Liver (tissue), 10 donors: ENCODE measurements at places on chromosomes 5 and 9. TPM values are rescaled to one million over a fixed set of nuclear protein-coding genes. Genes with fewer than 3 reads are reported as not detected.

The PDE8B gene
- total RNA-seq: 0.59 TPM

The SPINK7 gene
- not detected for total RNA-seq

The LHX3 gene
- not detected for total RNA-seq

The PCDHB2 gene
- total RNA-seq: 0.09 TPM

The ANKRD18A gene
- 0.23 TPM for total RNA-seq

The GABRB2 gene
- total RNA-seq: 0.08 TPM

The SH3PXD2B gene
- total RNA-seq: 3.3 TPM

- DNase-seq: no peak
Measured at GRCh38 chr9:1794547-1795270, 220.4 kb upstream of the SMARCA2 start.

- DNase-seq: no peak
Measured at GRCh38 chr9:35697486-35697885, 7.8 kb upstream of the TPM2 start.

DNA sequence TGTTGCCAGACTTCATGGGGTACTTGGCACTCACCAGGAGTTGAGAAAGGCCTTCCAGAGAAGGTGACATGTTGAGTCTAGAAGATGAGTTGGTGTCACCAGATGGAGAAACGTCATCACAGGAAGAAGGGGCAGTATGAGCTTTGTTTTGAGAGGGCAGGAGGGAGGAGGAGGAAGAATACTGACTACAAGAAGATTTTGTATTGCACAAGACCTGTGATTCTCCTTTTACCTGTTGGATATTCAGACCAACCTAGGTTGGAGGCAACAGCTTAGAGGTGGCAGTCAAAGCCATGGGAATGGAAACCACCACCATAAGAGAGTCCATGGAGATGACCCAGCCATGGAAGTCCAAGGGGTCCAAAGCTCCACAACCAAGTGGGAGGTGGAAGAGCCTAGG lies 154.2 kb downstream of the TSSK1B start:
- DNase-seq: no peak

DNA sequence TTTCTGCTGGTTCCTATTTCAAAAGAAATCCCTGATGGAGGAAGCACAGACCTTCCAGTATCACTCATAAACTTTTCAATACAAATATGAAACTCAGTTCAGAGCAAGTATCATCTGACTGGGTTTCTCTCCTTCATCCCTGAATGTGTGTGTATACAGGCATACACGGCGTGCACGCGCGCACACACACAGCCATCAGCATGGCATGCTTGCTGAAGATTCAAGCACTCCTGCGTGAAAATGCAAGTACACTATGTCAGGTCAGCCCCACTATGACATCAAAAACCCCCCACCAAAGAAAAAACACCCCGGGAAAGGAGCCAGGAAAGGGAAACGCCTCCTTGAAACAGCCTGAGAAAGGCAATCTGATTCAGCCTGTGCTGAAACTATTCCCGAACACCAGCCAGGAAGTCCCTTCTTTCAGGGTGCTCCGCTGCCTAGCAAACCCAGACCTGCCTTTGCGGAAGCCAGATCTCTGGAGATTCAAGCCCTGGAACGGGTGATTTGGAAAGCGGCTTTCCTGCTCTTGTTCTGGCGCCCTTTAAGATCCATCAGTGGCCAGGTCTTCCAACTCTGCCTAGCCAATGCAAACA lies 831 bp downstream of the KLHL3 start:
- DNase-seq: no peak

GRCh38 chr9:134055981-134056461 lies 11.8 kb downstream of the BRD3 start:
- no peak for DNase-seq

- DNase-seq: no peak
Measured at GRCh38 chr9:90805006-90805996, 3.7 kb downstream of the SYK start.

- no peak for DNase-seq
Measured at GRCh38 chr5:553874-554273, 29.6 kb upstream of the SLC9A3 start.

GRCh38 chr9:72726947-72727346 lies 205.5 kb downstream of the TMC1 start:
- DNase-seq: no peak

- no peak for DNase-seq
Measured at GRCh38 chr5:9722601-9723180, 92.5 kb upstream of the TAS2R1 start.

GRCh38 chr9:110126986-110127864 lies 80.7 kb downstream of the C9orf152 start:
- no peak for DNase-seq

DNA sequence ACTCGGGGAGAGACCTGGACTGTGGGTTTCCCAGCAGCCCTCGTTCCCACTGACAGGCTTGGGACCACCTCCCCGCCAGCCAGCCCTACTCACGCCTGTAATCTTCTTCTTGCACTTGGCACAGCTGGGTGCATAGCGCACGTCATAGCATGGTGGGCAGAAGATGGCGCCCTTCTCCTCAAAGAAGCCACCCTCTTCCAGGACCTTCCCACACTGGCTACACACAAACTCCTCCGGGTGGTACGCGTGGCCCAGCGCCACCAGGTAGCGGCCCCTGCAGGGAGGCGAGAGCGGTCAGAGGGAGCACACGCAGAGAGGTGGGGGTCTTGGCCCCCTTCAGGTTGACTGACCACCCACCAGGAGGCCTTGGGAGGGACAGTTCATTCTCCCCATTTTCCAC lies 9.4 kb downstream of the PDLIM7 start:
- DNase-seq: no peak

DNA sequence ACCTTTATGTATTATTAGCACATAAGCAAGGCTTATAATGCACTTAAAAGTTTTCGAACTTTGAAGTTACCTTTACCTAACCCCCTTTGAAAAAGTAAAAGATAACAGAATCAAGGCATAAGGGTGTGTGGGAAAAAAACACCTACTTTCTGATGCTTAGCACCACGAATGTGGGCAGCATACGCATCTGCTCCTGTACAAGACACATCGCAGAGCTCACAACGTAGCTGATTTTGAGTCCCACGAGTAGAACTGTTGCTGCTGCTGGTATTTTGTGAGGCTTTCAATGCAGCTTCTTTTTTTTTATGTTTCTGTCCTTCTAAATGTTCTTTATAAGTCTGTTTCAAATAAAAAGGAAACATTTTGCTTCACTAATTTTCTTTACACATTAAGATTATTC lies 40.8 kb downstream of the ZFR start:
- DNase-seq: no peak

GRCh38 chr5:24632353-24632752 lies 12.4 kb downstream of the CDH10 start:
- no peak for DNase-seq

- peak; percentile 74 for DNase-seq
Measured at GRCh38 chr5:90783460-90784333, 225.1 kb downstream of the ADGRV1 start.
